ENCODE measurements at places on chromosomes 16 and 17. TPM values are rescaled to one million over a fixed set of nuclear protein-coding genes. Genes with fewer than 3 reads are reported as not detected.

- no peak for DNase-seq
Measured at GRCh38 chr16:79186196-79186595, 414.3 kb downstream of the MAF start.

- peak; percentile 63 for DNase-seq
Measured at GRCh38 chr17:29138971-29139691, 41.1 kb downstream of the MYO18A start.

DNA sequence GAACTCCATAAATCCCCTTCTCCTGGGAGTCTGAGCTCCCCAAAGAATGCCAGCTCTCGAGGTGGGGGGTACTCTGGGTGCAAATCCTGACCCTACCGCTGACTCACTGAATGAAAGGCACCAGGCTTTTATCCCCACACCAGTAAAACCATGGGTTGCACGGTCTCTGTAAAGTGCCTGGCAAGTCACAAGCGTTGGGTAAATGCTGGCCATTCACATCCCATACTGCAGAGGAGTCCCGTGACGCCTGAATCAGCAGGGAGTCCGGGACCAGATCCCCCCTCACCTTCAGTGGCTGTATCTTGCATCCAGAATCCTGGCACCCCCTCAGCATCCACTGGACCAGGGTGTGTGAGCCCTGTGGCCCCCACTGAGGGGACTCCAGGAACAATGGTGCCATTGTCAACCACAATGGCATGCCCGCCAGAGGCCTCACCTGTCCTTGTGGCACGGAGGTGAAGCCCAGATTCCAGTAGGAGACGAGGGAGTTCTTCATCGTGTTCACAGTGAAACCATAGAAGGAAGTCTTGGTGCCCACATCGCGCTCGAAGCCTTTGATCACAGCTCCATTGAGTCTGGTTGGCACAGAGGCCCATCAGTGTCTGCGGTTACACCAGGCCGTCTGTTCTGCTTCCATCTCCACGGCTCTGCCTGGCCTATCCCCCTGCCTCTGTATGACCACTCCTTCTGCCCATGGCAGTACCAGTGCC lies 13.3 kb downstream of the ST6GALNAC2 start:
- no peak for DNase-seq

DNA sequence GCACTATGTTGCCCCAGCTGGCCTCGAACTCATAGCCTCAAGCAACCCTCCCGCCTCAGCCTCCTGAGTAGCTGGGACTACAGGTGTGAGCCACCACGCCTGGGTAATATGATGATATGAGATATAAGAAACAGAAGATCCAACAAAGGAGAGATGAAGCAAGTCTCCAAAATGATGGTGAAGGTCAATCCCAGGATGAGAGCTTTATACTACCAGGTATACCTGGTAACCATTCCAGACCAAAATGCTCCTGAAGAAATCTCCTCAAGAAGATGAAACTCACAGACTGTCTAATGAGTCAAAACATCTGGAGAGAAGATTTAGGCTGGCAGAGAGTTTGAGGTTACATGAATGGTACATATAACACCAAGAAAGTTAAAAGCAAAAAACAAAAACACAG lies 24.5 kb downstream of the INTS2 start:
- no peak for DNase-seq

GRCh38 chr16:22813223-22813947 lies 577 bp upstream of the HS3ST2 start:
- DNase-seq = no peak

Gene SPATA32
- polyA plus RNA-seq = 0.27 TPM

Gene DNAJA3
- polyA plus RNA-seq = 42.5 TPM

Gene SLC16A5
- polyA plus RNA-seq = 1.8 TPM
